ENCODE measurements at places on chromosomes 16 and 17. TPM values are rescaled to one million over a fixed set of nuclear protein-coding genes. Genes with fewer than 3 reads are reported as not detected.

The MYH2 gene
- 0.03 TPM for polyA plus RNA-seq

The HSPB9 gene
- 0.01 TPM for polyA plus RNA-seq

The GNG13 gene
- not detected for polyA plus RNA-seq

The ABCC6 gene
- 0.17 TPM for polyA plus RNA-seq

The BEAN1 gene
- 5.6 TPM for polyA plus RNA-seq

The HOXB4 gene
- 0.90 TPM for polyA plus RNA-seq

The KRT34 gene
- polyA plus RNA-seq = not detected

The CD7 gene
- polyA plus RNA-seq = 0.66 TPM

The ITGB3 gene
- polyA plus RNA-seq = 1.9 TPM

The PRAC1 gene
- not detected for polyA plus RNA-seq

The NSF gene
- polyA plus RNA-seq = 15.1 TPM

The REXO5 gene
- polyA plus RNA-seq = 2.0 TPM

The PEMT gene
- 50.8 TPM for polyA plus RNA-seq

The ZG16B gene
- not detected for polyA plus RNA-seq

The SPAG7 gene
- 157 TPM for polyA plus RNA-seq

The KRTAP17-1 gene
- not detected for polyA plus RNA-seq

The LRRC75A gene
- polyA plus RNA-seq = 0.77 TPM

The NXN gene
- 20.8 TPM for polyA plus RNA-seq

The TMEM238L gene
- polyA plus RNA-seq = not detected

The CDH8 gene
- not detected for polyA plus RNA-seq

The ITGA2B gene
- polyA plus RNA-seq = 0.30 TPM

The CMTM1 gene
- 0.19 TPM for polyA plus RNA-seq

The CCL8 gene
- polyA plus RNA-seq = 0.38 TPM

The CEP295NL gene
- polyA plus RNA-seq = 0.04 TPM

The TTYH2 gene
- polyA plus RNA-seq = 20.6 TPM

The ACSM2A gene
- not detected for polyA plus RNA-seq

The TM4SF5 gene
- polyA plus RNA-seq = not detected

The TPSB2 gene
- 6.4 TPM for polyA plus RNA-seq

The ABCC1 gene
- 6.1 TPM for polyA plus RNA-seq

The SDK2 gene
- 0.44 TPM for polyA plus RNA-seq

The EPX gene
- not detected for polyA plus RNA-seq

The KCTD19 gene
- polyA plus RNA-seq = 0.22 TPM

The ST6GALNAC2 gene
- polyA plus RNA-seq = 4.5 TPM

The DHRS11 gene
- 23.3 TPM for polyA plus RNA-seq

The CCL17 gene
- not detected for polyA plus RNA-seq

The TBC1D10B gene
- 25.1 TPM for polyA plus RNA-seq

The DNAAF8 gene
- 1.1 TPM for polyA plus RNA-seq

The SMIM36 gene
- not detected for polyA plus RNA-seq

The TMIGD1 gene
- not detected for polyA plus RNA-seq

The CD79B gene
- polyA plus RNA-seq = 5.8 TPM

The RRAD gene
- 176 TPM for polyA plus RNA-seq

The HNF1B gene
- not detected for polyA plus RNA-seq

The SLC26A11 gene
- 3.0 TPM for polyA plus RNA-seq

The SP6 gene
- polyA plus RNA-seq = 0.22 TPM

The PIMREG gene
- polyA plus RNA-seq = not detected

The SECTM1 gene
- polyA plus RNA-seq = 3.2 TPM

The CCL16 gene
- polyA plus RNA-seq = 0.03 TPM

The GPR142 gene
- not detected for polyA plus RNA-seq

The CCR7 gene
- polyA plus RNA-seq = 0.46 TPM

The KRT24 gene
- not detected for polyA plus RNA-seq

The DYNLRB2 gene
- polyA plus RNA-seq = 0.26 TPM

The TBC1D3D gene
- polyA plus RNA-seq = 0.15 TPM

The BRCA1 gene
- polyA plus RNA-seq = 2.2 TPM

The CSH2 gene
- not detected for polyA plus RNA-seq

The KRT12 gene
- not detected for polyA plus RNA-seq

The ALOX15B gene
- 0.37 TPM for polyA plus RNA-seq
